ENCODE measurements at places on chromosomes 12 and 14.

DNA sequence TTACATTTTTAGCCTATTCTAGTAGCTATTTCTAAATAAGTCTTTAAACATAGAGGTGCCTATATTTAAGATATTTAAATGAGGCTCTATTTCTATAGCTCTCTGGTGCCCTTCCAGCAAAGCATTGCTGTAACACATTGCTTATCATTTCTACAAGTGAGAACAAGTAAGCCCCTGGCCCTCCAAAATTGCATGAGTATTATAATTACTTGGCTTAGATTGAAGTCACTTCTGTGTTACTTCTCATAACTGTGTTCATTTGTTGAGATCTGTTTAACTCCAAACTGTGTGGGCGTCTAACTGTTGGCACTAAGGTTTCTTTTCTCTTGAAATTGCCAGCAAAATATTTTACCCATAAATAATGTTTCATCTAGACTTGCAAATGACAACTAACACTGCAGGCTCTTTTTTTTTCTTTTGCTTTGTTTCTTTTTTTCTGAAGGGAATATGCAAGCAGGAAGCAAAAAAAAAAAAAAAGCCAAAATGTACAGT lies 66.5 kb downstream of the DAD1 start:
- DNase-seq = no peak

GRCh38 chr14:28771168-28771567 lies 4.6 kb downstream of the FOXG1 start:
- DNase-seq = no peak

DNA sequence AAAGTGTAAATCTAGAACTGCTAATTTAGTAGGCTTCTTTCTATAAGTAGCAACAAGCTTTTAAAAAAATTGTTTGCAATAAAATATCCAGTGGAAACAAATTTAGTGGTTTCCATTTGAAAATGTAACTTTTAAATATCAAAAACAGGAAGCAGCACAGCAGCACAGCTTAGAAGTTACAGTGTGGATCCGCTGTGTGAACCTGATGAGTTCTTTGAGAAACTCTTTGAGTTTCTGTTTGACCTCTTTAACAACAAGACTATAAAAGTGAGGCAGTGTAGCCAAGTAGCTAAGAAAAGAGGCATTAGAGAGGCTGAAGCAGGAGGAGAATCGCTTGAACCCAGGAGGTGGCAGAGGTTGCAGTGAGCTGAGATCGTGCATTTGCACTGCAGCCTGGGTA lies 178.3 kb downstream of the NAV3 start:
- no peak for DNase-seq

GRCh38 chr14:46940611-46941010 lies 289.0 kb upstream of the RPL10L start:
- DNase-seq = no peak

- no peak for DNase-seq
These were observed 50.4 kb upstream of the CLMN start for GRCh38 chr14:95370076-95370475.

DNA sequence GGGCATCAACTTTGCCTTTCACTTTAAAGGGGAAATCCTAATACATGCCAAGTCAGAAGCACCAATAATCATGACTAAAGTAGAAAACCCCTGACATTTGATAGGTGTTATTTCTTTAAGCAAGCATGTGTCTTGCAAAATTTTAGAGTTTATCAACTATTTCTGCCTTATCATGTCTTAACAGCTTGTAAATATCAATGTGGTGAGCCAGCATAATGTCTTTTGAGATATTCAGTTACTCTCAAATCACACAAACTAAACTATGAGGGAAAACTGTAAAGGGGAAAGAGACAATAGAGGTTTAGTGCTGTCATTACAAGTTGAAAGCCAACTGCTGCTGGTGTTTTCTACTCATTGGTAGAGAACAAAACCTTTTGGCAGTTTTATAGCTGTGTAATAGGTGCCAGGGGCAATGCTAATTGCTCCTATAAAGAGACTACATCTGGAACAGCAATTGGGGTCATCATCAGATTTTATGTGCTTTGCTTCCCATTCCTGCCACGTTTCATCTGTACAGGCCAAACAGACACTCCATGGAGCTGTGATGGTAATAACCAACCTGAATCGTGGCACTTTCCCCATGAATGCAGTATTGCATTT lies 1027.4 kb downstream of the FSCB start:
- no peak for DNase-seq

DNA sequence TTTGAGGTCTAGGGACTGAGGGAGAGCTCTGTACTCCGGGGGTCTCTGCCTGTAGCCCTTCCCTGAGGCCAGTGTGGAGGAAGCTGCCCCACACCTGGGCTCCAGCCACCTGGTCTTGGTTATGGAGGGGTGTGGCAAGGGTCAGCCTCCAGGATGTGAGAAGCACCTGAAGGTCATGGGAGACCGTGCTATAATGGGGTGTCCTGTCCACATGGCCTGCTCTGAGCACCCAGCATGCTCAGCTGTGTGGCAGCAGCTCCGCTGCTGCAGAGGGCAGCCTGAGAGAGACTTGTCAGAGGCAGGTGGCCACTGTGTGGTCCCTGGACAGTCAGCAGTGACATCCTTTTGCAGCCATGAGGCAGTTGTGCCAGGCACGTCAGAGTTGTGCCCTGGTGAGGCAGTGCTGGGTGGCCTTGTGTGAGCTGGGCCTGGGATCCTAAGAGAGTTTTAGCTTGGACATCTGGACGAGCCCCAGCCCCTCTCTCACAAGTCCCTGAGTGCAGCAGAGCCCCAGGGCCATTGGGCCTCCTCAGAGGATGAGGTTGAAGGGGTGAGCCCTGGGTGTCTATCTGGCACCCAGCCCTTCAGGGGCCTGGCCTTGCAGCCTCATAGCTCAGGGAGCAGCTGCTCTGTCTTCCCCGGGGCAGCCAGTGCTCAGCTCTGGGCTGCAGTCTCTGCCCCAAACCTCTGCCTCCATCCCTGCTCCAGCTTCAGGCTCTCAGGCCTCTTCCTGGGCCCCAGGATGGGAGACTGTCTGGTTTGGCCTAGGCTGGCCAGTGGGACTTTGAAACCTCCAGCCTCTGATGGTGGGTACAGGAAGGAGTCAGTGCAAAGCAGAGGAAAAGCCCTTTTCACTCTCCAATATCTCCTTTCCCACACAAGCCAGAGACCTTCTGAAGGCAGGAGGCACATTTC lies 7.4 kb upstream of the ATG101 start:
- DNase-seq = no peak

GRCh38 chr12:47080725-47081502 lies 1.2 kb upstream of the AMIGO2 start:
- DNase-seq = peak; percentile 76

DNA sequence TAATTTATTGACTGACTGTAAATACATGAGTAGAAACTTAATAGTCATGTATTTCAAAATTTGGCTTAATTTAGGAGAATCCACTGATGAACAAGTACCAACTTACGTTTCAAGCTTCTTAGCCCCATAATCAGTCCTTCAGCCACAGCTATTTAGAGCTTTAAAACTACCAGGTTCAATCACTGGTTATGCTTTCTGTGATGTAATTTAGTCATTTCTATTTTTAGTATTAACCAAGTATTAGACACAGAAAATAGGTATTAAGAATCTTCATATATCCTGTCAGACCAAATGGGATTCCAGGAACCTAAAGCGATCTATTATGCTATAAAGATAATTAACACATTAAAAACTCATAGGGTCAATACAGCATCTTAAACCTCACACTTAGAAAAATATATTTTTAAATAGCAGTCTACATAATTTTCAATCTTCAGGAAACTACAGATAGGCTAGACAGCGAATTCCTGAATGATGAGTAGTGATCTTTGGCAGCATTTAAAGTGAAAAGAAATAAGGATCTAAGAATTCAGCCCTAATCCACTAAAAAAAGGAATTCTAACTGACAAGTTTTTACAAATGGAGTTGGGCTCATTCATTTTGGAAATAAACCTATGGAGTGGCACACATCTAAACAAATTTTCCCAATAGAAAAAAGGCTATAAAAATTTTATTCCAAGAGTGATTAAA lies 51.5 kb downstream of the ZC3H14 start:
- DNase-seq = peak; percentile 37

DNA sequence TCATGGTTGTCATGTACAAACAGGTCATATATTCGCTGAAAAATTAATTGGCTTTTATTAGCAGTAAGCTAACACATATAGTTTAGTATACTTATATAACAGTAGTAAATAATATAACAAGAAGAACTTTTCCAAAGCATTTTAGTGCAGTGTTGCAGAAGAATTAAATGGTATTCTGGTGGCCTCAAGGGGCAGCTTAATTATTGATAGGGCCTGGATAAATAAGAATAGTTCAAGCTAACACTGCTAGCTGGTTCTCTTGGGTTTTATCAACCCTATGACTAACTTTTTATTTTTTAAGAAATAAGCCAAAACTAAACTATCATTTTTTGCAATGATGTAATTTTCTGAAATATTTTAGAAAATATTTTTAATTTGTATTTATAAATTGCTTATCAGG lies 152.1 kb downstream of the SRGAP1 start:
- DNase-seq = no peak

DNA sequence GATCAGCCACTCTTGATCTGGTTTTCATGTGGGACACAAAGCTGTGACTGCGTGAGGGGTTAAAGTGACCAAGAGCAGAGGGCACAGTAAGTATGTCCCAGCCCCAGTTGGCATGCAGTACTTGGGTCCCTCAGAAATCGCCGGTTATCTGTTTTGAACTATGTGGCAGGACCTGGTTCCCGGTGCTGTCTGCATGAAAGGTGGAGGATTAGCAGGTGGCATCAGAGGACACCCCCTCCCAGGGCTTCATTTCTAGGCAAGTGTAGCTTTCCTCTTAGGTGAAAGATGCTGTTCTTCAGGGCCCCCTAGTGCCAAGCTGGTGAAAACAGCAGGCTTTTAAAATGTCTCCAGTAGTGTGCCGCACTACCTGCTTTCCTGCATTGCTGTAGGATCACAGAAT lies 57.1 kb downstream of the ATG14 start:
- peak; percentile 18 for DNase-seq

DNA sequence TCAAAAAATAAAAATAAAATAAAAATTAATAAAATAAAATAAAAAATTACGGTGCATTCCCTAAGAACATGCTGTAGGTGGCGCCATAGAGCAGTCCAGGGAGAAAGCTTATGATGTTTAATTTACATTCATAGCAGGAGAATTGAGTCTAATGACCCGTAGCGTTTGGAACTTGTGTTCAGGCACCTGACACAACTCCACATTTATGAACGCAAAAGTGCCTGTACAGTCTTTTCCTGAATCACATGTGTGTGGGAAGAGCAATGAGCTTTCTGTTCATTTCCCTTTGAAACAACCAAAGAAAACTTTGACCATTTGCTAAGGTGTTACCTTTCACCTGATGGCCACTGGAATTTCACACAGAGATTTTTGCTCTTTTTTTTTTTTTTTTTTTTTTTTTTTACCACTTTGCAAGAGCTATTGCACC lies 60.6 kb upstream of the KCNA1 start:
- peak; percentile 18 for DNase-seq

DNA sequence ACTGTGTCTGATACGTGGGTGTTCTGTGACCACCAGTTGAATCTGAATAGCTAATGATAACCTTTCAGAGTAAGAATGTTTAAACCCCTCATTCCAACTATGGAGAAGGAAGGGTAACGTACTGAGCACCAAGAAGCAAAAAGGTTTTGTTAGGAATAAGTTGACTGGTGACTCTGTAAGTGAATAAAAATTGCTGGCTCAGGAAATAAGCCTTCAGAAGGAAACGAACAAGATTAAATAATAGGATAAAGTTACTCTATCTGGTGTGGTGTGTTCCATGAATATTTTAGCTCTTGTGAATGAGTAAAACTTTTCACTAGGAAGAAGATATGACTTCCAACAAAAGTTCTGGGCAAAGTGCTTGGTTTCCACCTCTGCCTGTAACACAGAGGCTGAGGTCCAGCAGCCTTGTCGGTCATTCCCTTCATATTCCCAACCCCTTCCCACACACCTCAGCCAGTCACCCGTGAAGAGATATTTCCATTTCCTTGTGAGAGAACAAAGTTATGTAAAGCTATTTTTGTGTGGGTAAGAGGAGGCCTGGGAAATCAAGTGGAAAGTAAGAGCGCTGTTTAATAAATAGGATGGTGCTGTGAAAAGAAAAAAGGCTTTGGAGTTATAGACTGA lies 47.1 kb downstream of the ARF6 start:
- DNase-seq = no peak

- DNase-seq = no peak
These were observed 5.9 kb downstream of the CIPC start for GRCh38 chr14:77103951-77104350.

GRCh38 chr14:91415794-91416743 lies 1.6 kb downstream of the CCDC88C start:
- peak; percentile 5 for DNase-seq

GRCh38 chr12:65634626-65635331 lies 189.5 kb upstream of the HMGA2 start:
- DNase-seq = peak; percentile 74

GRCh38 chr12:39145175-39145999 lies 240.0 kb upstream of the CPNE8 start:
- no peak for DNase-seq

DNA sequence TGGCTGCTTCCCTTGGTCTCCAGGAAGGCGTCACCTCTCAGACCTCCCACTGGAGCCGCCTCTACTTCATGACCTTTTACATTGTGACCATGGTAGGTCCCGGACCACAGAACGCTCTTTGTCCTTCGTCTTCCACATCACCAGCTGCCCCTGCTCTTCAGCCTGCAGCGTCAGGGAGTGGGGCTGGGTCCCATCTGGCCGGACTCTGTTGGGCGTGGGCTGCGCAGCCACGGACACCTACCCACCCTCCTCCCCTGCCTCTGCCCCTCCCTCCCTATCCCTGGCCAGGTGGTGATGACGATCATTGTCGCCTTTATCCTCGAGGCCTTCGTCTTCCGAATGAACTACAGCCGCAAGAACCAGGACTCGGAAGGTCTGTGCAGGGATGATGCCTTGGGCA lies 43.3 kb downstream of the SLC8B1 start:
- DNase-seq = no peak

- DNase-seq = no peak
These were observed 48.8 kb upstream of the FOXN3 start for GRCh38 chr14:89465876-89466275.

DNA sequence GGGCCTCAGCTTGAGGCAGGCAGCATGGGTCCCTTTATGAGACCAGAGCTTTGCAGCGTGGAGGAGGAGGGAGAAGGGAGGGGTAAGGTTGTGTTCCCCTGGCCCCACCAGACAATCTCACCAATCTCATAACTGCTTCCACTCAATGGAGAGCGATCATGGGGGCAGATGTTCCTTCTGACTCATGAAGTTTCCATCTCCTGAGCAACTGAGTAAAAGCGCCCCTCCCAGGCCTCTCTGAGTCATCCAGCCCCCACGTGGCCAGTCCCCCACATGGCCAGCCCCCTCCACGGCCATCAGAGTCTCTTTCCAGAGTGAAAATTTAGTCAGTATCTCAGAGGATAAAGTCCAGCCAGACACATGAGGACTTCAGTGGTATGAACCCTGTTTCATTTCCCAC lies 39.2 kb upstream of the PLXNC1 start:
- DNase-seq = no peak

All from RCC 7860 (cell line).